ENCODE measurements at places on chromosomes 5 and 9. TPM values are rescaled to one million over a fixed set of nuclear protein-coding genes. Genes with fewer than 3 reads are reported as not detected.

Gene HAUS6
- 5.8 TPM for total RNA-seq

DNA sequence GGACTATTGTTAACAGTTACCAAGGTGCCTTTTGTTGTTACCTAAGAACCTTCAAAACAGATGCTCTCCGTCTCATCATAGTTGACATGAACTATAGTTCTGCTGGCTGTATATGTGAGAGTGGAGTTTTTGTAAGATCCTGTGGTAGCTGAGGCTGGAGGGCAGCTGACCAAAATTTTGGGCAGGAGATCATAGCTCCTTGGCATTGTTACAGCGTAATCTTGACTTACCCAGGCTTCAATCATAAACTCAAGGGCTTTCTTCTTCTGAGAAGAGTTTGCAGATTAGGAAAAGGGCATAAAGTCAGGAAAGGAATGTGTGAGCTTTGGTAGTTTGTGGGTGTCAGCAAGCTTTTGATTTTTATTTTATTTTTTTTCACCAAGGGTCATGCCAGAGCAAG, 34.5 kb downstream of the RCL1 start:
- H3K36me3 ChIP-seq: no peaks in the 10 kb centered on the region
- no peaks in the 10 kb centered on the region for H3K27me3 ChIP-seq
- H3K4me1 ChIP-seq: peaks cover 10% of the 10 kb centered on the region
- no peak overlapping the region for H3K27ac ChIP-seq
- no peak overlapping the region for H3K4me3 ChIP-seq

GRCh38 chr5:102498271-102499034, at the start of gene SLCO6A1:
Gene SLCO6A1 (minus strand): TSS chr5:102499001. CDS start chr5:102498844, 157 bp downstream.
- no peak within 1 kb of the TSS for H3K27ac ChIP-seq
- no peaks in the 10 kb centered on the region for H3K36me3 ChIP-seq
- H3K4me1 ChIP-seq: no peaks in the 10 kb centered on the region
- no peaks in the 10 kb centered on the region for H3K27me3 ChIP-seq
- DNase-seq: no peak
- H3K4me3 ChIP-seq: no peak within 1 kb of the TSS

DNA sequence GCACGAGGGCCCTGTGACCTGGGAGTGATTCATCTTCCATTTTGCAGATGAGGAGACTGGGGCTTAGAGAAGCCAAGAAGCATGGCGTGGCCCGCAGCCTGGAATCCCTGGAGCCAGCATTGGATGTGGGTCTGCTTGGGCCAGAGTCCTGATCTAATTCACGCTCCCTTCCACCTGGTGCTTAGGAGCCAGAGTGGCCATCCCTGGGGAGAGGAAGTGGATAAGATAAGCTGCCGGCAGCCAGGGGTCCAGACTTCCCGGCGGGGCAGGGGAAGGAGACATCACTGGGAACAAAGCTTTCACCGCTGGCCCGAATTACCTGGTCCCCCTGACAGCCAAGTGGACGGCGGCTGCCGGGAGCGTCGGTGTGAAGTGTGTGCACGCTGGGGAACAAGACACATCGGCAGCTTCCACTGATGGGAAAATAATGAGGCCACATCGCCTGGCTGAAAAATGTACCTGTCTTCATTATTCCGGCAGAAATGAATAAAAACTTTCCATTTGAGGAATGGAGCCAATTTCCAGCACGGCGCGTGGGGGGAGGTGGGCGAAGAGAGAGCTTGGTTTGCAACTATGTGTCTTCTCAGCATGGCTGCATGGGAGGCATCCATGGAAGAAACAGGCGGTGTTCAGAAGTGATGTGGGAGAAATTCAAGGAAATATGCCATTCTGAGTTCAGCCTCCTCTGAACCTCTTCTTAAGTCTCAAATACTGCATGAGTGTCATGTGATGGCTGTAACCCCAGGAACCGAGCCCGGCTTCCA, 78.5 kb downstream of the OLFM1 start:
- peaks cover 5% of the 10 kb centered on the region for H3K27me3 ChIP-seq
- no peak overlapping the region for H3K27ac ChIP-seq
- H3K4me3 ChIP-seq: no peak overlapping the region
- DNase-seq: no peak

- no peak overlapping the region for H3K27ac ChIP-seq
- peaks cover 2% of the 10 kb centered on the region for H3K36me3 ChIP-seq
- H3K4me1 ChIP-seq: peaks cover 5% of the 10 kb centered on the region
- H3K4me3 ChIP-seq: no peak overlapping the region
- H3K27me3 ChIP-seq: no peaks in the 10 kb centered on the region
- no peak for DNase-seq
Observed at GRCh38 chr9:122032346-122032745, 60.8 kb downstream of the TTLL11 start.

DNA sequence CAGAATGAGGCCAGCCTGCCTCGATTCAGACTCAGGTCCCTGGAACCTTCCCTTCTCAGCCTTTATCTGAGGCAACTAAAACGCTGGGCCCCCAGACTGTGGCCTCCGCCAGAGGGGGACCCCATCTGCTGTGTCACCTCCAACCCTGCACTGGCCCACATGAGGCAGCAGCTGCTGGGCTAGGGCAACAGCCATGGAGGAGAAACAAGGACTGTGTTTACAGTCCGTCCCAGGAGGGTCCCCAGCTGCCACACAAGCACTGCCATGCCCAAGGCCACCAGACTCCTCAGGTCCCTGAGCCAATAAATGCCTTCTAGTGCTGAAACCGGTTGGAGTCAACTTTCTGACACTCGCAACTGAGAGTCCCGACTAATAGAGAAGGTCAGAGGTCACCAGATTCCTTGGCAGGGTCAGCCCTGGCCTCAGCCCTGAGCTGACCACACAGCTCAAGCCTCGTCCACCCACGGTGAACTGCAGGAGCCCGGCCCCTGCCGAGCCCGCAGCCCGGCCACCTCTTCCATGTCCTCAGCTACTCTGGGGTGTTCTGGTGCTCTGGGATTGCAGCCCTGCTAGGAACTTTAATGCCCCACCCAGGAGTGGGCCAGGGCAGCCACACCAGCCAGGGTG, 77.0 kb downstream of the ZNF354C start:
- no peak overlapping the region for H3K4me3 ChIP-seq
- no peak overlapping the region for H3K27ac ChIP-seq
- no peaks in the 10 kb centered on the region for H3K27me3 ChIP-seq
- no peak for DNase-seq

- no peaks in the 10 kb centered on the region for H3K27me3 ChIP-seq
- H3K27ac ChIP-seq: no peak overlapping the region
- no peaks in the 10 kb centered on the region for H3K4me1 ChIP-seq
- H3K4me3 ChIP-seq: no peak overlapping the region
Observed at GRCh38 chr9:6356904-6357303, 28.7 kb downstream of the TPD52L3 start.
